ENCODE measurements at places on chromosomes 6 and 20.

GRCh38 chr6:70171236-70171635 lies 131.6 kb downstream of the COL9A1 start:
- DNase-seq, result no peak

- no peak for DNase-seq
Measured at GRCh38 chr6:169937389-169938261, 186.2 kb downstream of the ERMARD start.

- DNase-seq, result no peak
Measured at GRCh38 chr20:24648481-24648880, 179.1 kb downstream of the SYNDIG1 start.

- DNase-seq, result no peak
Measured at GRCh38 chr6:105595829-105596228, 192.9 kb upstream of the PREP start.

DNA sequence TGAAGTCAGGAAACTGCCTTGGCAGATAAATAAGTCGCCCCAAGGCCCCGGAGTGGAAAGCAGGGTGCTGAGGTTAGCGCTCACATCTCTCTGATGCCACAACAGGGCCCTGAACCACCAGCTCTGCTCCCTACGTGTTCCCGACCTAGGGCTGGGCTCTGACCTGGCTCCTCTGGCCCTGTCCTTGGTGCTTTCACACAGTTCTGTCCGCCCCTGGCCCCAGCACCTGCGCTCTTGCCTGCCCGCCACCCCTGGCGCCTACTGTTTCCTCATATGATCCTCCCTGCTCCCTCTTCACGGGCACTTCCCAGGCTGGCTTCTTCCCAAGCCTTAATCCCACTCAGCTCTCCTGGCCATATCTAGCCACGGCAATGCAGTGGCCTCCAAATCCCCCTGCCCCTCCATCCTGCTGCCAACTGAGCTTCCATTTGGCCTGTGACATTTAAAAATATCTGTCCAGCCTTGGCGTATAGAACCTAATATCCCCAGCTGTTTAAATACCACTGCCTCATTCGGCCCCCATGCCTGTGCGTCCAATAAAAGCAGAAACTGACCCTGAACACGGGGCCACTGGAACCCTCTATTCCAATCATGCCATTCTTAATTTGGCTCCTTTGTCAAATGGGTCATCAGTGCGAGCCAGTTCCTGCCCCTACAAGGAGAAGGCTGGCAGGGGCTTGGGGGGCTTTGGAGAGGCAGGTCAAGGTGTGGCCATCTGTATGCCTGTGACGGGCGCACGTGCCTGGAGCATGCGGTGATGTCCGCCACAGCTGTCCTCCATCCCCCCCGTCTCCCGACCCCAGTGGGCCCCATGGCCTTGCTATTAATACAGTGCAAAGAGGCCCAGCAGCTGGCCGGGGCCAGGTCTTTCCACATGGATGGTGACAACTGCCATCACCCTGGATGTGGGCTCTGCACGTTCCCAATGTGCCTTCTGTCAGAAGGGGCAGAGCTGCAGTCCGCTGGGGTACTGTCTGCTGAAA lies 27.7 kb downstream of the GNAS-AS1 start:
- DNase-seq, result no peak

GRCh38 chr6:36930483-36930882 lies 24.1 kb upstream of the PI16 start:
- DNase-seq, result no peak

DNA sequence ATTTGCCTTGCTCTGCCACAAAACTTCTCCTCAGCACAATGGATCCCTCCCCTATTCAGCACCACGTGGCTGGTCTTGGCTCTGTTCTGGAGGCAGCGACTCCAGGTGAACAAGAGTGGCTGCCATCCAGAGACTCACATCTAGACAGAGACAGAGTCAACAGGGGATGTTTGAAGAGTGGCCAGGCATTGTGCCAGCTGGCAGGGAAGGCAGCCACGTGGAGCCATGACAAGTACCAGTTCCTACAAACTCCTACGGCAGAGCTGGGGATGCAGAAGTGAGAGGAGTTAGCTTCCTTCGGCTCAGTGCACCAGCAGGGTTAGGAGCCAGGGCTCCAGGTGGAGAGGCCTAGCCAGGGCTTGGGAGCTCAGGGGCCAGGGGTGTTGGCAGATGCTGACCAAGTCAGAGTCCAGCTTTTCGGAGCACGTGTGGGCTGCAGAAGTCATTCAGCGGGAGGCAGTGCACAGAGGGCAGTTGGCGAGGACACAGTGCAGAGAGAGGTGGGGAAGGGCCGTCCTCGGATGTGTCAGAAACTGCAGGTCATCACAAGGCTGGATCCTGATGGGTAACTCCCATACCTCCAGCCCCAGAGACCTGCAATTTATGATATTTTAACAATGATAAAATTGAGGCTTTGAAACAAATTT lies 171.7 kb upstream of the PDE10A start:
- DNase-seq, result peak; percentile 21

- peak; percentile 93 for DNase-seq
Measured at GRCh38 chr6:34986845-34987246, 97.8 kb downstream of the ANKS1A start.

DNA sequence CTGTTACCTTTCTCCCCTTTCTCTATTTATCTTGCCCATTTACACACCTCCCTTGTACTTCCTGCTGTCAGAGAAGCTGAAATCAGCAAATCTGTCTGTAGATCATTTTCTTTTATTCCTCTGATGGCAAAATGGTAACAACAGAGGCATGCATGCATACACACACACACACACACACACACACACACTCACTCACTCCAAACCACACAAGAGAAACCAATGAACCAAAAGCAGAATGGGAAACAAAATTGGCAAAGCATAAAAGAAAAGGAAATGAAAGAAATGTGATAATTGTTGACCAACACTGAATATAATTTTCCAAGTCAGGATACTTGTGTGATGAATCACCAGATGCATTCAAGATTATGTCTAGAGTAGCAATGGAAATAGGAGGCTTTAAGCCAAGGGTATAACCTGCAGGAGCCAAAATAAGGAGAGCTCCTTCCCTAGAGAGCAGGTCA lies 172.4 kb downstream of the PLCB4 start:
- DNase-seq, result no peak

DNA sequence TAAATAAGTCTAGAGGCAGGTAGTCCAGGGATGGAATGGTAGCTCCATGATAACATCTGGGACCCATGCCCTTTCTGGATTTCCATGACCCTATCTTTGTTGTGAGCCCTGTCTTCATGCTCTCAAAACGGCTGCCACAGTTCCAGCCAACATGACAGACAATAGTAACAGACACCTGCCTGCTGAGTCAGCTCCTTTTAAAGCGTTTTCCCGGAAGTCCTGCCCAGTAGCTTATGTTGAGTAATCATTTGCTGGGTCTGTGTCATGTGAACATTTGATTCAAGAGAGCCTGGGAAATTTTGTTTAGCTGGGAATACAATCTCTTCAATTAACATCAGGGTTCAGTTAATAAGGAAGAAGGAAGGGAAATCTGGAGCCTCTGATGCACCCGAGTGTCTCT lies 262.2 kb upstream of the SULF2 start:
- DNase-seq, result no peak

Measured in pons (tissue), 1 donor.